GM23248 (cell line): ENCODE measurements at places on chromosomes 4 and X. TPM values are rescaled to one million over a fixed set of nuclear protein-coding genes. Genes with fewer than 3 reads are reported as not detected.

GNL3L gene
- polyA plus RNA-seq = 9.2 and 10.9 TPM in 2 replicates

APLN gene
- 0.80 and 1.1 TPM in 2 replicates for polyA plus RNA-seq

PFKFB1 gene
- not detected in 2 replicates for polyA plus RNA-seq

ZNF330 gene
- 33.2 and 36.1 TPM in 2 replicates for polyA plus RNA-seq

ZFP92 gene
- polyA plus RNA-seq = not detected in 2 replicates

UGT2A1 gene
- polyA plus RNA-seq = not detected in 2 replicates

APELA gene
- polyA plus RNA-seq = not detected in 2 replicates

PNMA6A gene
- 0.19 TPM in 1 of 2 replicates, not detected in the other for polyA plus RNA-seq

SULT1B1 gene
- 0.10 and 0.11 TPM in 2 replicates for polyA plus RNA-seq

ARR3 gene
- not detected in 2 replicates for polyA plus RNA-seq

GPC4 gene
- 6.4 and 7.0 TPM in 2 replicates for polyA plus RNA-seq

ACSL4 gene
- polyA plus RNA-seq = 33.2 and 33.9 TPM in 2 replicates

FAM53A gene
- 1.4 and 2.8 TPM in 2 replicates for polyA plus RNA-seq

SLC10A3 gene
- polyA plus RNA-seq = 49.4 and 50.8 TPM in 2 replicates

CTAG2 gene
- polyA plus RNA-seq = not detected in 2 replicates

NDP gene
- 0.42 and 0.79 TPM in 2 replicates for polyA plus RNA-seq

NEXMIF gene
- not detected in 2 replicates for polyA plus RNA-seq

NSG1 gene
- polyA plus RNA-seq = 0.16 and 0.31 TPM in 2 replicates

GAB1 gene
- polyA plus RNA-seq = 1.8 and 2.0 TPM in 2 replicates
